ENCODE measurements at places on chromosomes 4 and X. TPM values are rescaled to one million over a fixed set of nuclear protein-coding genes. Genes with fewer than 3 reads are reported as not detected.

DNA sequence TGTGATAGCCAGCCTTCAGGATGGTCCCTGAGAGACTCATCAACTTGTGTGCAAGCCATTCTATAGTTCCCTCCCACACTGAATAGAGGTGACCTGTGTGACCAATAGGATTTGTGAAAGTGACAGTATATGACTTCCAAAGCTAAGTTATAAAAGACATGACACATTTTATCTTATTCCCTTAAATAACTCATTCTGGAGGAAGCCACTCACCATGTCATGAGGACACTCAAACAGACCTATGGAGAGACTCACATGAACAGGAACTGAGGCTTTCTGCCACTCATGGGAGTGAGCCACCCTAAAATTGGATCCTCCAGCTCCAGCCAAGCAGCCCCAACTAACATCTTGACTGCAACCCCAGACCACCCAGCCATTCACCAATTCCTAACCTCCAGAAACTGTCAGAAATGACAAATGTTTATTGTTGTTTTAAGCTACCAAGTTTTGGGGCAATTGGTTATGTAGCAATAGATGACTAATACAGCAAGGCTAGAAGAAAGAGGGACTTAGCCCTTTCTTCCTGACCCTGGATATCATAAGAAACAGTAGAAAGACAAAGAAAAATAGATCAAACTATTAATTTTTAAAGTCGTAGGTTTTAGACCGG lies 9.0 kb upstream of the CHIC2 start:
- DNase-seq, result no peak

DNA sequence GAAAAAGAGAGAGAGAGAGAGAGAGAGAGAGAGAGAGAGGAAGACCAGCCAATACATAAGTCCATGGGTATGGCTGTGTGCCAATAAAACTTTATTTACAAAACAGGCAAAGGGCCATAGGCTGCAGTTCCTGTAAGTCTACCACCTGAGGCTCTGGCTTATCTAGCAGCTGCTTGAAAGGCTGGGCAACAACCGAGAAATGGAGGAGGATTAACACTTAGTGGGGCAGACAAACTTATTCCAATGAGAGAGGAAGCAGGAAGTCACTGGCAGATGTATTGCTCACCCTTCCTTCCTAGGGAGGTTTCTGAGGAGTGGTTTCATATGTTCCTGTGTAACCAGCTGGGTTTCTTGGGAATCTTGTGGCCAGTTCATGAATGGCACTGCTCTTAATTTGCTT lies 4.7 kb upstream of the GPR143 start:
- peak; percentile 51 for DNase-seq

GRCh38 chr4:20422398-20422797 lies 170.7 kb downstream of the SLIT2 start:
- DNase-seq, result peak; percentile 48

DNA sequence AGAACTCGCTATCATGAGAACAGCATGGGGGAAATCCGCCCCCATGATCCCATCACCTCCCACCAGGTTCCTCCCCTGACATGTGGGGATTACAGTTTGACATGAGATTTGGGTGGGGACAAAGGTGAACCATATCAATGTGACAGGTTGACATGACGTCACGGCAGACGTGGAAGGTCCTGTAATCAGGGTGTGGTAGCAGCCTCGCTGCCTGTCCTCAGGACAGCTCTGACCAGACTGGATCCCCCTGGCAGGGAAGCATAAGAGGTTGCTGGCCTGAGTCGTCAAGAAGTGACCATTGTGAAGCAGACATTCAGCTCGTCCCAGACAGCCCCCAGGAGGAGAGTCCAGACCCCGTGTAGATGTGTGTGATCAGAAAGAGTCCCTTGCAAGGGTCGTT lies 104.6 kb downstream of the TNIP2 start:
- DNase-seq, result no peak

DNA sequence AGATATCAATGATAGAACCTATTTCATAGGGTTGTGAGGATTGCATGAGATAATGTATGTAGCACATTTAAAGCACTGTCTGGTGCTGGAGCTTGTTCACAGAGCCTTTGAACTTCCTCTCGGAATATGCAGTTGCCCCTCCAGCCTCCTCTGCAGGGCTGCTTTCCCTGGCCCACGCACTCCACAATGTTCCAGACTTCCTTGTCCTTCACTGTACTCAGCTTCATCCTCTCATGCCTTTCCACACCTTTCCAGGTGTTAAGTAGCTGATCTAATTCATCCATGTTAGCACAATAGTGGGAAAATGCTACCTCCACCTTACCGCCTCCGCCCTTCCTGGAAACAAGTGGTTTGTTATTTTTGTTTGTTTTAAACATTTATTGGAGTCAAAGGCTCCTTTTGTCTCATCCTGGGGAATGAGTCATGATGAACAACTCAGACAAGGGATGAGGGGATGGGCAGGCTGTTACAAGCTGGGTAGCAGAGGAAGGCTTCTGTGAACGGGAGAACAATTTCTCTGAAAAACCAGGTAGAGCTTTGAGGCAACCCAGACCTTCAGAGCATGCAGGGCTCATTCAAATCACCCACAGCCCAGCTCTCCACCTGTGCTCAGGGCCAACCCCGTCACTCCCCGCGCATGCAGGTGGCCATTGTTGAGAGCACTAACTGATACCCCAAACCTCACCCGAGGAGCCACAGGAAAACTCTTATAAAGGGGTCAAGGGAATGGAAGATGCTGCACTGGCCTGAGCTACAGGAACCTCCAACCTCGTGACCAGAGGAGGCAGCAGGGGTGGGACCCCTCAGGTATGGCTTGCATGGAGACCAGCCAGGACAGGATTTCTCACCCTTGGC lies 84.9 kb upstream of the TBL1X start:
- peak; percentile 70 for DNase-seq

DNA sequence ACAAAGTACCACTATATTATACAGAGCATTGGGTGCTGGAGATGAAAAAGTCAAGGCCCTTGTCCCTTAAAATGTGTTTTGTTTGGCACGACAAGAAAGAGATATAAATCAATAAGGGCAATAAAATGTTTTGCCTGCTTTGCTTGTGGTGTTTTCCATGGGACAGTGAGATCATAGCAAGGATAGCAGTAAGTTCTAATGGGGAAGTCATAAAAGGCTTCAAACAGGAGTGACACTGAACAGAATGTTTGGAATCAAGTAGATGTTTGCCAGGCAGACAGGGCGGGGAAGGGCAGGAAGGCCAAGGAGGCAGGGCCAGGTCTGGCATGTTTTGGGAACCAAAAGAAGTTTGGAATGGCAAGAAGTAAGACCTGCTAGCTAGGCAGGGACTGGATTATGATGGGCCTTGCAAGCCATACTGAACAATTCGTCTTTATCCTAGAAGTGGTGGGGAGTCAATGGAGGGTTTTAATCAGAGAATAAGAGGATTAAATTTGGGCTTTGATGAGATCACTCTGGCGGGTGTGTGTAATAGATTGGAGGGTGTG lies 16.4 kb downstream of the FGF2 start:
- DNase-seq, result no peak

MAGEC2 gene
- not detected for polyA plus RNA-seq

GRCh38 chr4:140702096-140702757 lies 54.0 kb downstream of the TBC1D9 start:
- peak; percentile 68 for DNase-seq

DNA sequence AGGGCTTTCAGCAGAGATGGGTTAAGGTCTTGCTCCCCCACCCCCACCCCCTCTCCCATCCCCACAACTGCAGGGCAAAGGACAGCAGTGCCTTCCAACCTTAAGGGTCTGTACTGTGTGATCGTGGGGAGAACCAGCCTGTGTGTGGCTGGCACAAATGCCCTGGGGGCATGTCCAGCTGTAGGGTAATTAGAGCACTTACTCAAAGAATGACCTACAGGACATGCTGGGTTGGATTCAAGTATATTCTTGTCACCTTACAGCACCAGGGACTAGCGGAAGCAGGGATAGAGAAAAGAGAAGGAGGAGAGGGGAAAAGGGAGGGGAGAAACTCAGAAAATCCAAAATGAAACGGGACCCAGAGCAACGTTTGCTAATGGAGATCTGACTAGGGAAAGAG lies 191.3 kb upstream of the GATB start:
- DNase-seq, result no peak

DNA sequence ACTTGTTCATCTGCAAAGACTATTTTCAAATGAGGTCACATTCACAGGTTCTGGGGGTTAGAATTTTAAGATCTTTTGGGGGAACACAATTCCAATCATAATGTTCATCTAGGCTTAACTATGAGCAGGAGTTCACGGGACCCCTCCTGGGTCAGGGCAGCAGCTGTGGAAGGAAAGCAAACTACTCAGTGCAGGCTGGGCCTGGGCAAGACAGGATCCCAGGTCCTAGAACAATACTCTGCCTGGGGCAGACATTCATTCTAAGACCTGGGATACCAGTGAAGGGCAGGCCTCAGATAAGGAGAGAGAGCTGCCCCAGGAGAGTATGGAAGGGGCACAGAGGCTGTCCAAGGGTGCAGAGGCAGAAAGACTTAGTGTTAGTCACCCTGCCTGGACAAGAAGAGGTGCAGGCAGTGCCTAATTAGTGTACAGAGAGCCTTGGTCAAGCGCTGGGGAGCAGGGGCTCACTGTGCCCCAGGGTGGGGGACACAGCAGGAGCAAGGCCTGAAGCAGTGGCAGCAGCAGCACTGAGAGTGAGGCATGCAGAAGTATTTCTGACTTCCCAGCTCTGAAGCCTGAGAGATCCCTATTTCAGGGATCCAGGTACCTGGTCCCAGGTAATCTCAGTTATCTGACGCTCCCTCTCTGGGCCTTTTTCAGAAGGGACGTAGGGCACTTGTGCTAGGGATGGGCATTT lies 123.0 kb upstream of the MAMLD1 start:
- no peak for DNase-seq

- no peak for DNase-seq
Observed at GRCh38 chr4:13584481-13584880, 40.2 kb upstream of the NKX3-2 start.

DNA sequence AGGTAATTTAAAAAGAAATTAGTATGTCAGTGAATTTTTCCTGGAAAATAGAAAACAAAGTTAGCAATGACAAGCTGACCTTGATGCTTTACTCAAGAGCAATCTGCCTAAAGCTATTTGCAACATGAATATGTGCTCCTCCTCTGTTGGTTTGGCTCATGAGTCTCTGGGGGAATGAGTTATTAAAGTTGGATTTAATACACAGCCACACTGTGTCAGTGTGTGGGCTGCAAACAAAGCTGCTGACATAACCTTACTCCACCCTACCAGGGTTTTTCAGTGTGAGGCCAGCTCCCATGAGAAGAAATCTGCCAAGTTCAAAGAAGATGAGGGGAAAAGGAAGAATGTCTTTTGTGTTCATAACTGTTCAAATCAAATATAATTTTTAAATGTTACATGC lies 280.5 kb downstream of the TLL1 start:
- DNase-seq, result no peak

- no peak for DNase-seq
Observed at GRCh38 chrX:13755254-13755653, 20.7 kb downstream of the OFD1 start.

DNA sequence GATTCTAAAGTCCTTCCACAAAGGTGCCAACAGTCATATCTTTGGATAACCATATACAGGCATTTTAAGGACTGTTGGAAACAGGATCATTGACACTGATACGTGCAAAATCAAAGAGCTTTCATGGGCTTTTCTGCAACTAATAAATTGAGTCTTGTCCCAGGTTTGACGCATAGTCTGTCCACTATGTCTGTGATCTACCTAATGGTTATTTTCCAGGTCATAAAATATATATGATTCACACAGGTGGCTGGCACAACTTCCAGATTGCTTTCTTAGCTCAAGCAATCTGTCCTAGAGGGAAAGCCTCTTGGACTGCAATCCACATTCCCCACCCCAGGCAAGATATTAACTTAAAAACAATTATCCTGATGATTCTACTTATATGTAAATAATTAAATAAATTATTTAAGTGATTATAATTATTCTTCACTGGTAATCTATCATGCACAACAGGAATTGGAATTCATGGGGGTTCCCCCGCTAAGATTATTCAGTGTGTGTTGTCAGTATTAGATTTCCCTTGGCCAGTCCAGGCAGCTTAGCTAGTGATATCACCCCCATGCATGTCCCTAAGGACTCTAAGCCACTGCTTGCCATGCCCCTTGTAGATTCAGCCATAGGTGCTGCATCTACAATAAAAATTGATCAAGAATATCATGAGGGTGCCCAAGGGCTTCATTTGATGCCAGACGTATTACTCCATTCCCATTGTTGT lies 97.8 kb downstream of the TLL1 start:
- peak; percentile 28 for DNase-seq

DNA sequence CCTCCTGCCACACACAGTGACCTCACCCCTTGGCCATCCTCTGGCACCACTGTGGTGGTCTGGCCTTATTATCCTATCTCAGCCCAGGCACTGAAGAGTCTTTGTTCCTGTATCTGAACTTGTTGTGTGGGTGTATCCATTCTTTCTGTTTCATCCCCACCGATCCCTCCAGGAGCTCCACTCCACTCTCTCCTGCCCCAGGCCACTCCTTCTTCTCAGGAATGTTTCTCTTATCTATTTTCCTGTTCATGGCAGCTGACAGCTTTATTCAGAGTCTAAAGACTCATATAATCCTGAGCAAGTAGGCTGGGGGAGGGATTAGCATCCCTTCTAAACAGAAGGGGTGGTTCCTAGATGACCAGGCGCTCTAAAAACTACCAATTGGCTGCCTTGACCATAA lies 150.0 kb downstream of the ANAPC10 start:
- DNase-seq, result no peak

DNA sequence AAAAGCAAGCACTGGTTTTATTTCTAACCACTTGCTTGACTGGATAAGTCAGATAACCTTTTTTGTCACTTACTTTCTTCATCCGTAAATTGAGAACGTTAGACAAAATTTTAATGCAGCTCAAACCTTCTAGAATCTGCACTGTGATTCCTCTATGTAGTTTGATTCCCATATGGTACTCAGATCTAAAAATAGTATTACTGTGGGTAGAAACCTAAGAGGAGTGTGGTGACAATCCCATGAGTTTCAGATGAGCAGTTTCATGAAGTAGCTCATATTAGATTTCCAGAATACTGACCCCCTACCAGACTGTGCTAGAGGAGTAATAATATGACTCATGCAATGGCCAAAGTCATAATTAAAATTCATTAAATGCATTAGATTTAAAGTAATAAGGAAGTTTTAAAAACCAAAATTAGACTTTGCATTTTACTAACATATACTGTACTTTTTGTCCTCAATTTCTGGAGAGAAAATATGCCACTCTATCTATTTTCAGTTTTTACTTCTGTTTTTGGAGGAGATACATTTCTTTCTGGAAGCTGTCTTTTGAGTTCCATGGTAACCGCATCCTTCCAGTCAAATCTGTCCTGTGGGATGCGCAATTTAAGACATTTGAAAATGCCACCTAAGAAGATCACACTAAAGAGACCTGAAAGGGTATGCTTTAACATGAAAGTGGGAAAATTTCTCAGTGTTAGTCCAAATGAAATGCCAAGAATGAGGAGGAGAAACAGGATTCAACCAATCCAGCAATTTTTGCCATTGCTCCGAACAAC lies 64.1 kb upstream of the GPM6A start:
- no peak for DNase-seq

DNA sequence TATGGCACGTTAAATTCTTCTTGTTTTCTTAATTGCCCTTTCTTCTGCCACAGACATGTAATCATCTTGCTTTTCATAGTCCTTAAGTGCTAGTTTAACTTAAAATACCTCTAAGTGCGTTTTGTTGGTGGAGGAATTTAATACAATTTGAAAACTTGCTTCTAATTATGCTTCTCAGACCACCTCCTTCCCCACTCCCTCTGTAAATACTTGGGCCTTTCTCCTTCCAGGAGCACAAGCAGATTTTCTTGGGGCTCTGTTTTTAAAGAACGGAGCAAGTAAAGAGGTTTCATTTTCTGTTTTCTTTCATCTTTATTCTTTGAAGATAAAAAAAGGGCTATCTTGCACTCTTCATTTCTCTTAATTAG lies 559 bp upstream of the PCDH18 start:
- DNase-seq, result no peak

CTAG2 gene
- not detected for polyA plus RNA-seq

Measured in foreskin keratinocyte (primary cell).